ENCODE measurements at places on chromosomes 7 and 10.
A peak's percentile ranks its signal among the peaks of the same experiment; 100 is the strongest.

GRCh38 chr7:10128748-10129147, 844.9 kb upstream of the PHF14 start:
- no peak for DNase-seq

DNA sequence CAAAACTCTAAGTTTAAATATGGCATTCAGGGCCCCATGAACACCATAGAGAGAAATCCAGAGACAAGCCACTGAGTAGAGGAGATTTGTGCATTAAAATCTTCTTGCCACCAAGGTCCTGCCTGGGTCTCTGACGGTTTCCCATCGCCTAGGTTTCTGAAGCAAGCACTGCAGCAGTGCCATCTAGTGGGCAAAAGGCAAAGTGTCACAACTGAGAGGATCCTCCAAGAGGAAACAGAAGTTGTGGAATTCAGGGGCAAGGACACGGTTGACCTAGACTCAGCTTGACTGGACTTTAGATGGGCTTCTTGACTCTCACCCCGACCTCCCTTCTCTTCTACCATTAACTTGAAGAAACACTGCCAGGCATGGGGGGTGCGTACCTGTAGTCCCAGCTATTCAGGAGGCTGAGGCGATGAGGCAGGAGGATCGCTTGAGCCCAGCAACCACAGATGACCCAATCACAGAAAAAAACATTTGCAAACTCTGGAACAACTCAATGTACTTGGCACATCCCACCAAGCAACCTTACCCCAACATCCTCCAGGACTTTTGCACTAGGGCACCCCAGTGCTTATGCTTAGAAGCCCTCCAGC, 604.1 kb downstream of the GALNT17 start:
- DNase-seq: peak; percentile 69

DNA sequence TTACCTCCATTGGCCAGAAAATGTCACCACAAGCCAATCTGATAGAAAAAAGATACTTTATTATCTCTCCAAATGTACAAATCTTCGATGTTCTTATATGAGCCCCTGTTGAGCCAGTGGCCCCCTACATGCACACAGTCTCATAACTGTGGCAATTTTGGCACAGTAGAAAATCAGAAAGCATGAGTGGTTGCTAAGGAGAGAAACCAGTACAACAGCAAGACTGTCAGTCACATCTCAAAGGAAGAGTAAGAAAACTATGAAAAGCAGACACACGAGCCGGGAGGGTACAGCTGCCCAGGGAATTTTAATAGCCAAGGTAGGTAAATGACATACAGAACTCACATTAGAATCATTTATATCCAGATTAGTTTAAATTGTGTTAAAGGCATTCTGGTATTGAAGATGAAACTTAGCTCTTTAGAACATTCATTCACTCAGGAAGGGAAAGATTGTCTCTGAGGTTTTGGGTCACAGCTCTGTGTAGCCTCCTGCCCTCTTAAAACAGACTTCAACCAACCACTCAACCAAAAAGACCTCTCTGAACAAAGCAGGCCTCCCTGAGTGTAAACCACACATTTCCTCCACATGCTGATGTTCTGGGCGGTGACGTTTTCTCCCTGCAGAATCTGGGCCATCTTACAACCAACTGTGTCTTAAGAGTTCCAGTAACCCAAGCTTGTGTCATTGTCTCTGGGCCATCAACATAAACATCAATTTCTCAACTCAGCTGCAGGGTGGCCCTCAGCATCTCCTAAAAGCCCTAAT, 80.8 kb upstream of the ADAM12 start:
- DNase-seq: no peak

- DNase-seq: no peak
Measured at GRCh38 chr7:125663961-125664360, 734.3 kb upstream of the POT1 start.

DNA sequence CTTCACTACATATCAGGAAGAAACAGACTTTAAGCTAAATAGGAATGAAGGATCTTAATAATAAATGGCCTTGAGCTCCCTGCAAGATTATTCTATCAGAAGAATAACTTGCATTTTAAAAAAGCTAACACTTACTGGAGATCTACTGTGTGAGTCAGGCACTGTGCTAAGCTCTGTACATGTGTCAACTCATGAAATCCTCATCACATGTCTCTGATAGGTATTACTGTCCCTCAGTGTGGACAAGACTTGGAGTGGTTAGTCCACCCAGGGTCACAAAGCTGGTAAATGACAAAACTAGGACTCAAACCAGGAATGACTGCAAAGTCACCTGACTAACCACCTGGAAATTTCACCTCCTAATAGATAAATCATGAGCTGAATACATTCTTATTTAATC, 57.1 kb upstream of the KCTD7 start:
- no peak for DNase-seq

- no peak for DNase-seq
Measured at GRCh38 chr10:60155099-60155877, 234.4 kb downstream of the ANK3 start.

GRCh38 chr7:118572604-118573003, 348.1 kb downstream of the ANKRD7 start:
- no peak for DNase-seq

GRCh38 chr10:12321641-12322040, 27.7 kb upstream of the CAMK1D start:
- DNase-seq: no peak

DNA sequence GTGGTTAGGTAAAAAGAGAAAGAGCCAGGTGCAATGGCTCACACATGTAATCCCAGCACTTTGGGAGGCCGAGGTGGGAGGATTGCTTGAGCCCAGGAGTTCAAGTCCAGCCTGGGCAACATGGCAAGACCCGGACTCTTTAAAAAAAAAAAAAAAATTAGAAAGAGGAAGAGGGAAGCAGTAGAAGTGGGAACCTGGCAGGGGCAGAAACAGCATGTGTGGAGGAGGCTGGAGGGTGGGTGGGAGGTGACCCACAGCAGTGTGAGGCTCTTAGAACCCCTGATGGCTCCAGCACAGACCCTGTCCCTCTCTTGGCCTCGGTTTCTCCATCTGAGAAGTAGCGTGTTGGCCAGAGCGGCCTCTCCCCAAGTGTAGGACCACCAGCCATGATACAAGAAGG, 4.9 kb upstream of the CCL24 start:
- no peak for DNase-seq

DNA sequence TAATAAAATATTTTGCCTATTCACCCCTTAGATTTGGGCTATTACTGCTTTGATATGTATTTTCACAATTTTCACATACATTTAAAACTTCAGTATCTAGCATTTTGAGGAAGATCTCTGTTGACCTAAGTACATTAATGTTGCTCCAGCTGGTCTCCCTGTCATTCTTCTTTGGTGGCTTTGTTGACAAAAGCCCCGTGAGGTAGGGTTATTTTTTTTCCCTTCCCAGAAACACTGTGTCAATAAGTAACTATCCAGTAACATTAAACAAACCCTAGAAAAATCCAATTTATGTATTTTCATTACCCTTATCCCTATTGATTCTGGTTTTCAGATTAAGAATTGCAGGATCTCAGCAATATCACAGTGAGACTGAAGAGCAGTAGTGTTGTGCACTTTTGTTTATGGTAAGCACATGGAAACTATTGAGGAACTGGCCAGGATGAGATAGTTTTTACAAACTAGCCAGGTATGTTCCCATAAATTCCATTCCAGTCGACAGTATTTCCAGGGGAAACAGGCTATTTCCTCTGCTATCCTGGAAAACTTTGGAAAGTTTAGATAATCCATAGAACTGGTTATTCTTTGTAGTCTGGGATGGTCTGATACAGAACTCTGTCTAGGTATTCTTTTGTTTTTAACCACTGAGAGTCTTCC, 198.2 kb downstream of the PON1 start:
- no peak for DNase-seq

- DNase-seq: no peak
Measured at GRCh38 chr10:97503406-97503805, 4.7 kb downstream of the UBTD1 start.

DNA sequence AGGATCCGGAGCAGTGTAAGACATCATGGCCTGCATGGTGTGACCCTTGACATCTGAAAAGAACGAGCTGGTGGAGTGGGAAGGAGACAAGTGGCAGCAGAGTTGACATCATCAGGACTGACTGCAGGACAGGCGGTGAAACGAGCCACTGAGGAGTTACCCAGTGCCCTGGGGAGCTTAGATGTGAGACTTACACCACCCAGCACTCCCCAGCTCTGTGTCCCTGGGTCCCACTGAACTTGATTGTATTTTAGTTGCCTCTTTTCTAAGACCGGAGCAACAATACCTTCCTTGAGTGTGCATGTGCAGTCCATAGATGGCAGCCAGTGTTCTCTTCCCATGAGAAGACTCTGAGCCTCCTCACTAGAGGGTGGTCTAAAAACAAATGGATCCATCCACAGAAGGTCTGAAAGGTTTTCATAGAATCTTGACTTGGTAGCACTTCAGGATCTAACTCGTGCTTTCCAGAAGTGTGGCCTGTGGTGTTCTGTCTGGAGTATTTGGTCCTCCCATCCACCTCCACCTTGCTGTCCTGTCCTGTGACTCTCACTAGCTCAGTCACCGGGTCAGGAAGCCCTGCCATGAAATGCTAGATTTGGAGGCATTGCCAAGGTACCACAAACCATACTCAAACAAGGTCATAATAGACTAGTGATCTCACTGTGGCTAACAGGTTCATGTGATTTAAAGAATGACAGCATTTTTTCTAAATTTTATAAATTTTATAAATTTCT, 59.0 kb downstream of the IKZF1 start:
- no peak for DNase-seq

DNA sequence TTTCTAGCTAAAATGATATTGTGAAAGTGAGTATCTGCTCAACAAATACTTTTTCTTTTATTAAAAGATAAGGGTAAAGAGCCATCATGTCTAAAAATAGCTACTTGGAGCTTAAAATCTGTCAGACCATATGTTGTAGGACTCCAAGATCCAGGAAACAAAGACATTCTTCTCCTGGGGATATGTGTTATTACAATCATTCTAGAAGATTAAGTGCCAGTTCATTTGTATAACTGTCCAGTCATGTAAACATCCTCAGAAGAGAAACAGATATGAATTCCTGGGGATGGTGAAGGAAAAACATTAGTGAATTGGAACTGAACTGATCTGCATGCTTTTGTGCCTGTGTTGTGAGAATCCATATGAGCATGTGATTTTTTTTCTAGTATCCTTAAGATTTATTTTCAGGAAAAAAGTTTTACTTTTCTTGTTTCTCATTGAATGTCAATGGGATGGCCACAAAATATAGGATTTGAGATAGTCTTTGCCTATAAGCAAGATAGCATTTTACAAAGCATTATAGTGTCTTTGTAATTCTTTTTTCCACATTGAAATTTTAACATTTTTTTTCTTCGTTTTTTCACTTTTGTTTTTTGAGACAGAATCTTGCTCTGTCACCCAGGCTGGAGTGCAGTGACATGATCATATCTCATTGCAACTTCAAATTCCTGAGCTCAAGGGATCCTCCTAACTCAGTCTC, 14.4 kb upstream of the MTERF1 start:
- no peak for DNase-seq

DNA sequence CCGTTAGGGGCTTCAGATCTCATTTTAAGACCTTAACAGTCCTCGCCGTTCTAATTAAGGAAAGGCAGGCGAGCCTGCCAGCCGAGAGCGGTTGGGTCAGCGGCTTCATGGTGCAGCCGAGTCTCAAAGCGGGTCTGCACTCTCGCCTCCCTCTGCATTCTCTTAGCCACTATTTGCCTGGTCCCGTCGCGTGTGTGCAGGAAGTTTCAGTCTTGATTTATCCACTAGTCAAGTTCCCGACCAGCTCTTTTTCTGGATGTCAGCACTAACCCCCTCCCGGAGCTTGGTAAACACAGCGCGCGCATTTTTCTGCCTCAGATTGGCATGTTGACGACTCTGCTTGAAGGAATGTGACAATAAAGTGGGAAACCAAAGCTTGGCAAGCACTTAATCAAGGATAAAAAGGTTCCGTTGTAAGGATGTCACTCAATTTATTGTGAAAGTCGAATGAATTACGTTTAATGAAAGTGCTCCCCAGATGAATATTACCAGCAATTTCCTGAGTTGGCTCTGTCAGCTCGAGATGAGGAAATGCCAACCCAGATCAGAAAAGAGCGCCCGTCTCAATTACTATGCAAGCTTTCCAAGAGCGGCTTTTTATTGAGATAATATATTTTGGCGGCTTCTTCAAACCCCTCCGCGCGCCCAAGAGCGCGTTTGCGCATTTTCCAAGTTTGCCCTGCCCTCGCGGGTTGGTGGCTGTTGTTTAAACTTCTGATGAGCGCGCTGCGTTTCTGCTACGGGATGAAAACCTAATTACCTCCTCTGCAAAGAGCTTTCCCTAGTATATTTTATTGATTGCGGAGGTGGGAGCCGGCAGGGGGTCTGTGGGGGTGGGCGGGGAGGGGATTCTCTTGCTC, 7.9 kb downstream of the NXPH1 start:
- no peak for DNase-seq

DNA sequence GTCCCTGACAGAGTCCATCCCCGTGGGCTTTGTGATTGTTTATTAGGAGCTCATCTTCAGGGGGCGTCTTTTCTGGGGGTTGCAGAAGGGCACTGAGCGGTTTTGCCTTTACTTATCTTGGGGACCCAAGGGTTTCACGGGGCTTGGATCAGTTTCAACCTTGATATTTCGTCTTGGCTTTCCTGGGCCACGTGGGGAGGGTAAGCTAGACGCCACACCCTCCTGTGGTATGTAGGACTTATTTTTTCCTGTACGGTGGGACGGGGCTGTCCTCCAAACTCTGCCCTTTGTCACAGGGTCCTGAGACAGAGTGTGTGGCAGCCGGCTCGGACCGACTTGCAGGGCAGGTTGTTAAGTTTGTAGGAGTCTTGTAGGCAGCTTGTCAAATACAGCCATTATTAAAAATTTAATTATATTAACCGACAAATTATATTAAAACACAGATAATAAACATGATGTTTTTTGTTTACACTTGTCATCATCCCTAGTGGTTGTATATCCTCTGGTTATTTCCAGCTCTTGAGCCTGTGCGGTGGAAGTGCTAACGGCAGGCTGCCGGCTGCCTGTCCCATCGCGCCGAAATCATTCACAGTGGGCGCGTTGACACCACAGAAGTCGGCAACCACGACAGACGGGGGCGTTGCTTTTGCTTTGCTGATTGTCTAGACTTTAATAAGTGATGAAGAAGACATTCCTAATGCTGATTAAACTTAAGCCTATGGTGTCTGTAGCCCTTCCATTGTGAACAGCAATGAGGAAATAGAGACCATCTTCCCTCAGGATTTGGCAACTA, 193.2 kb downstream of the DNAJB6 start:
- DNase-seq: no peak

- no peak for DNase-seq
Measured at GRCh38 chr7:44378744-44379143, 53.4 kb upstream of the CAMK2B start.

- no peak for DNase-seq
Measured at GRCh38 chr10:24341371-24341770, 132.4 kb downstream of the KIAA1217 start.

DNA sequence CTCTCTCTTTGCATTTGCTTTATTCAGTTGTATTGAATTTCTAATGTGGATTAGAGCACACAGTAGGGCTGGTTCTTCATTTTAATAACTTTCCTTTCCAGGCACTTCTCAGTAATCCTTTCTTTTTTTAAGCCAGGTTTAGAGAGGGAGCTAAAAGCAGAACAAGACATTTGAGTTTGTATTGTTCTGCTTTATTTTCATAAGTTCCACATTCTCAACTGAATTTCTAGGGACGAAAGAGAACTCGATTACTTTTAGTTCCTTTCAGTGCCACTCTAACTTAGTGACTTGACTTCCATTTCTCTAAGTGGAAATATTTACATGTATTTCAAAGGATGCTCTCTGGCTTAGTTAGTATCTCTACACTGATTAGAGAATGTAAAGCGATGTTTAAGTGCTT, 145.6 kb downstream of the EXOC4 start:
- no peak for DNase-seq

GRCh38 chr7:135248546-135248945, 14.9 kb downstream of the STRA8 start:
- DNase-seq: no peak

GRCh38 chr7:72435925-72436480, 23.9 kb upstream of the CALN1 start:
- DNase-seq: no peak
